GM23338 (cell line): ENCODE measurements at places on chromosomes 12 and 14.

DNA sequence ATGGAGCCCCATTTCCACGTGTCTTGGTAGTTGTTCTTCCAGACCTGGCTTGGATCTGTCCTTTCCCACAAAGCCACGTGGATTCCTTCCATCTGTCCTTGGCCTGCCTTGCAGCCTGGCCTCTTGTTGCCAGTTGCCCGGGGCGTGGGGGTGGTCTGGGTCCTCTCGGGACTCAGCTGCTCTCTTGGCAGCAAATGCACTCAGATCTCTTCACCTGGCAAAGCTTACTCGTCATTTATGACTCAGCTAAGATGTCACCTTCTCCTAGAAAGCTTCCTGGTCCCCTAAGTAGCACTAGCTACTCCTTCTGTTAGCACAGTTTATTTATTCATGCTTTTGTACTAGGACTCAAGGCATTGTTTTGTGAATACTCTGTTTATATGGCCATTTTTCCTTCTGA lies 13.6 kb downstream of the PLEKHG3 start:
- H3K27ac ChIP-seq: no peak overlapping the region
- H3K4me3 ChIP-seq: peak overlapping the region; percentile 52
- H3K36me3 ChIP-seq: peaks cover 14% of the 10 kb centered on the region
- DNase-seq: no peak
- H3K27me3 ChIP-seq: peaks cover 11% of the 10 kb centered on the region; the same call in 1 of the 2 replicates
- H3K4me1 ChIP-seq: peaks cover 85% of the 10 kb centered on the region

DNA sequence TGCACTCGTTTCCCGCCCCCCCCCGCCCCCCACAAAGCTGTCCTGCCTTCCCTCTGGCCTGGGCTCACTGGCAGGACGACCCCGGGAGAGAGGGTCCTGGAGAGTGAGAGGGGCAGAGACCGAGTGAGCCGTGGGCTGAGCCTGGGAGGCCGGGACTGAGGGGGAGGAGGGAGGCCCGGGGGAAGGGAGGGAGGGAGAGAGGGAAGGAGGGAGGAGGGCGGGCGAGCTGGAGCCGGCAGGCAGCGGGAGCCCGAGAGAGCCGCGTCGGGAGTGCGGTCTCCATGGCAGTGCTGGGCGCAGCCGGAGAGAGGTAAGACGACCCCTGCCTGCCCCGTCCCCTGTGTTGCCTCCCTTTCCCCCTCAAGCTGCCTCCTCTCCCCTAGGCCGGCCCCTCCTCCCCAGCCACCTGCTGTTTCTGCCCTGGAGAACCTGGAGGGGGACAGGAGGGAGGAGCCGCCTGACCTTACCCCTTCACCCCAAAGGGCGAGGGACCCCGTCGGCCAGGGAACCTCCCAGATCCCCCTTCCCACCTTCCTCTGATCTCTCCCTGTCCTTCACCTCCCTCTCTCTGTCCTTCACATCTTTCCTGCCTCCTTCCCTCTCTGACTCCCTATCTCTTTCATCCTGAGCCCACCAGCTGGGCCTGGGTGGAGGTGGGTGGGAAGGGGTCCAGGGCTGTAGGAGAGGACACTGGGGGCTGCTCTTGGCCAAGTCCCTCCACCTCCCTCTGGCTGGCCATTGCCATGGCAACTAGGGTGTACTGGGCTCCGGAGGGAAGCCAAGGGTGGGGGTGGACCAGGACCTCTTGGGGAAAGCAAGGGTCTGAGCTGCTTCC lies at the start of gene GPR162:
GPR162 (plus strand) TSS at position 231 of the 835 bp plus-strand sequence. CDS start 2,078 bp downstream, outside the sequence.
- peaks cover 53% of the 10 kb centered on the region for H3K4me1 ChIP-seq
- peaks cover 55% of the 10 kb centered on the region for H3K27me3 ChIP-seq
- peak within 1 kb of the TSS; percentile 76 for H3K4me3 ChIP-seq
- peak; percentile 93 for DNase-seq

- H3K27me3 ChIP-seq: no peaks in the 10 kb centered on the region
- no peak for DNase-seq
- peaks cover 4% of the 10 kb centered on the region for H3K4me1 ChIP-seq
- no peaks in the 10 kb centered on the region for H3K36me3 ChIP-seq
Observed at GRCh38 chr12:3661028-3661427, 91.9 kb downstream of the CRACR2A start.

- H3K27me3 ChIP-seq: no peaks in the 10 kb centered on the region
- peaks cover 14% of the 10 kb centered on the region for H3K4me1 ChIP-seq
- H3K4me3 ChIP-seq: no peak overlapping the region
- no peak overlapping the region for H3K27ac ChIP-seq
- no peaks in the 10 kb centered on the region for H3K36me3 ChIP-seq
Observed at GRCh38 chr12:89370421-89370831, 18.1 kb upstream of the DUSP6 start.

DNA sequence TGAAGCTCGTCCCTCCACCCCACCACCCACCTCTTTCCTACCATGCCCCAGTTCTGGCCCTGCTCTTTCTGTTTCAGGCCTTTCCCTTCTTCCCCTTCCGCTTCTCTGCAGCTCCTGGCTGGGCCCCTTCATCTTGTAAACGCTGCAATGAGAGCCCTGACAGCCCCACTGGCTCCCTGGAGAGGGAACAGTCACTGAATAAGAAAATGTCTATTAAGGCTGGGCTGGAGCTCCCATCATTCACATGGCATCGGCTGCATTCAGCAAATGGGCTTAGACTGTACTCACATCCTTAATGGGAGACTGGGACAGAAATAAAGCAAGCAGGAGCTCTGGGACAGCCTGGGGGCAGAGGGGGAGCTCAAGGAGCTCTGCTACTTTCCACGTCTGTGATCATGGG lies 45.2 kb upstream of the TUNAR start:
- H3K36me3 ChIP-seq: no peaks in the 10 kb centered on the region
- H3K27me3 ChIP-seq: no peaks in the 10 kb centered on the region
- H3K4me1 ChIP-seq: peaks cover 12% of the 10 kb centered on the region; the same call in 1 of the 2 replicates
- no peak for DNase-seq
- H3K27ac ChIP-seq: no peak overlapping the region

DNA sequence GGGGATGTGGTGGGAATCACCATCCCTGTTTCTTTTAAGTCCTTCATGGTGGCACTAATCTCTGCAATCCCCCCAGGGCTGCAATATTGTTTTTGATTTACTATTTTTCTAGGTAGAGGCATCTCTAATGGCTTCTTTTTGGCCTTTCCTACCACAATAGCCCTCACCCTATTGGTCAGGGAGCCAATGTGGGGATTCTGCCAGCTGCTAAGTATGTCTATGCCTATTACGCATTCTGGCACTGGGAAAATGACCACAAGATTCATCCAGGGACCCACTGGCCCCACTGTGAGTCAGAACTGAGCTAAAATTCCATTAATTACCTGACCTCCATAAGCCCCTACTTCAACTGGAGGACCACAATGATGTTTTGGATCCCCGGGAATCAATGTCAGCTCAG lies 15.9 kb upstream of the GLIPR1L2 start:
- DNase-seq: no peak
- no peaks in the 10 kb centered on the region for H3K36me3 ChIP-seq
- H3K27ac ChIP-seq: no peak overlapping the region
- no peak overlapping the region for H3K4me3 ChIP-seq

DNA sequence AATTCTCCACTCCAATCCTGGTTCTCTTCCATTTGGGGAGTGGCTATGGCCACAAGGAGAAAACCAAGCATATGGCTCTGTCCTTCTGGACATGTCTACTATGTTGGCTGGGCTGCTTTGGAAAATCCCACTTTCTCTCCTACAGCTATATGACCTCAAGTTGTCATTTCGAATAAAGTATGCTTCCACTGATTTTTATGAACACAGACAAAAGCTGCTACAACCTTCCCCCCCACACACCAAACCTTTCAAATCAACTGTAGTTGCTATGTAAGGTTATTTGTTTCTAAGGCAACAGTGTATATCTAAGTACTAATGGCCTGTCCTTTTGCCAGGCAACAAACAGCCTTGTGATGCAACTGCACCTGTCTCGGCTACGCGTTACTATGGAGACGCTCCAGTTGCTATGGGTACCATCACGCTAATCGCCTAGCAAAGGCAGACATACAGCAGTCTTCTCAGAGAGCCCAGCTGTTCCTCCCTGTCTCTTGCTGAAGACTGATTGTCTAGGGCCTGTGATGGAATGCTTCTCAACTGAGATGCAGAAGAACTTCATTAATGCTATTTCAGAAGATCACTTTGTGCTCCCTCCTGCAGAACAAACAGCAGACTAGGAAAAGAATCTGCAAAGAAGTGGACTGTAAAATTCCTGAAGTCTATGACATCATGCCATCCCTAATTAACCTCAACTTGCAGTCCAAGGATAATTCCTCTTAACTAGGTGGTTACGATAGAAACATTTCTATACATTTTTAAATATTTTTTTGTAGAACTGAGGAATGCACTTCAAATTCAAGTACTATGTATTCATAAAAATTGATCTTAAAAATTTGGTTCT lies 67.6 kb downstream of the FOXN3 start:
- no peak overlapping the region for H3K4me3 ChIP-seq
- H3K27ac ChIP-seq: peak overlapping the region; percentile 93
- H3K27me3 ChIP-seq: no peaks in the 10 kb centered on the region
- peaks cover 64% of the 10 kb centered on the region for H3K4me1 ChIP-seq

DNA sequence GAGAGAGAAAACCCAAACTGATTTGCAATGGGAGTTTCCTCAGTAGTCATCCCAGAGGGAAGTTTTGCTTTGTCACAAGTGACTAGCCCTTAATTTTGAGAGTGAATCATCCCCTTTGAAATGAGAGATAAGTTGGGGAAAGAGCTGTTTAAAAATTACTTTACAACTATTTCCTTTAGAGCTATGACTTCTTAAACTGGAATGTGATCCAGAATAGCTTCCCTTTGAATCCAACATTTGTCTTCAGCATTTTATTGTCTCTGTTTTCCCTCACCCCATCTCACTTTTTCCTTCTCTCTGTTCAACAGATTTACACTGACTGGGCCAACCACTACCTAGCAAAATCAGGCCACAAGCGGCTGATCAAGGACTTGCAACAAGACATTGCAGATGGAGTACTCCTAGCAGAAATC lies 109.3 kb downstream of the NAV3 start:
- DNase-seq: no peak
- no peaks in the 10 kb centered on the region for H3K4me1 ChIP-seq
- H3K36me3 ChIP-seq: no peaks in the 10 kb centered on the region
- no peak overlapping the region for H3K4me3 ChIP-seq
- no peak overlapping the region for H3K27ac ChIP-seq

DNA sequence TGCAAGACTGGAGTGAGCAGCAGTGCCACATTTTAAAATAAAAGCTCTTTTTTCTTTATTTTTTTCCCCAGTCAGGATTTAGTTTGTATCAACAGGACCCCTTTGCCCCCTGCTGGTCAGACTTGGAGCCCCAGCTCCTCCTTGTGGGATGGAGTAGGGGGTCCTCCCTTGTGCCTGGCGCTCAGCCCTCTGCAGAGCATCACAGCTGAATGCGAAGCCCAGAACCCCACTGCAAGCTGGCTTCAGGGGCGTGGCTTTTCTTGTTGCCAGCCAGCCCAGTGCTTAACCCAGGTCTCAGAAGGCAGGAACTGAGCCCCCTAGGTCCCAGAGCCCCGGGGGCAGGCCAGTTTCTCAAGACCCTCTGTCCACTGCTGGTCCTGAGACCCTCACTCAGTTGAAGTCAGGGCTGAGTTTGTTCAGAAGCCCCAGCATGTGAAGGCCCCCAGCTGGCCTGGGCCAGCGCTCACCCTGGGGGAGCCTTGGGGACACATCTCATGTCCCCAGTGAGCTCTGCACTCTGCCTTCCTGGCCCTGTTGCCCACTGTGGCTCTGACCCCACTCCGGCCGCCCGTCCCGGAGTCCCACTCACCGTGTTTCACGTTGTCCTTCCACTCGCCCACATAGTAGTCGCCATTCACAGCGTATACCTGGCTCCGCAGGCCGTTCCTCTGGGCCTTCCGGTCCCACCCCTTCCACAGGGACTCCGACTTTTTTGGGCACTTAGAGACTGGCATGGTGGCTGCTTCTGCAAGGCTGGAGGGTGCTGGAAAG lies 519 bp downstream of the MORN3 start:
- no peak overlapping the region for H3K4me3 ChIP-seq
- H3K27me3 ChIP-seq: no peaks in the 10 kb centered on the region
- peak overlapping the region; percentile 52; the same call in 1 of the 2 replicates for H3K27ac ChIP-seq
- peak; percentile 92 for DNase-seq
- H3K36me3 ChIP-seq: no peaks in the 10 kb centered on the region

DNA sequence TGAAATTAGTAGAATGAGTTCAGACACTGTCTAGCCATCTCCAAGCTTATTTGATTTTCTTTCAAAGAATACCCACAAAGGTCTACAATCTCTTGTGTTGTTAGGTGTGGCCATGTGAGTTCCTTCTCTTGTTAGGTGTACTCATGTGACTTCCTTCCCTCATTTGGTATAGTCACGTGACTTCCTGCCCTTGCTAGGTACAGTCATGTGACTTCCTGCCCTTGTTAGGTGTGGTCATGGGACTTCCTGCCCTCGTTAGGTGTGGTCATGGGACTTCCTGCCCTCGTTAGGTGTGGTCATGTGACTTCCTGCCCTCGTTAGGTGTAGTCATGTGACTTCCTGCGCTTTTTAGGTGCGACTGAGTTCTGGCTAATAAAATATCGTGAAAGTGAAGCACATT lies 179.6 kb downstream of the TMX1 start:
- no peaks in the 10 kb centered on the region for H3K27me3 ChIP-seq
- no peak overlapping the region for H3K4me3 ChIP-seq
- H3K36me3 ChIP-seq: peaks cover 4% of the 10 kb centered on the region; the same call in 1 of the 2 replicates
- DNase-seq: no peak
- no peaks in the 10 kb centered on the region for H3K4me1 ChIP-seq

DNA sequence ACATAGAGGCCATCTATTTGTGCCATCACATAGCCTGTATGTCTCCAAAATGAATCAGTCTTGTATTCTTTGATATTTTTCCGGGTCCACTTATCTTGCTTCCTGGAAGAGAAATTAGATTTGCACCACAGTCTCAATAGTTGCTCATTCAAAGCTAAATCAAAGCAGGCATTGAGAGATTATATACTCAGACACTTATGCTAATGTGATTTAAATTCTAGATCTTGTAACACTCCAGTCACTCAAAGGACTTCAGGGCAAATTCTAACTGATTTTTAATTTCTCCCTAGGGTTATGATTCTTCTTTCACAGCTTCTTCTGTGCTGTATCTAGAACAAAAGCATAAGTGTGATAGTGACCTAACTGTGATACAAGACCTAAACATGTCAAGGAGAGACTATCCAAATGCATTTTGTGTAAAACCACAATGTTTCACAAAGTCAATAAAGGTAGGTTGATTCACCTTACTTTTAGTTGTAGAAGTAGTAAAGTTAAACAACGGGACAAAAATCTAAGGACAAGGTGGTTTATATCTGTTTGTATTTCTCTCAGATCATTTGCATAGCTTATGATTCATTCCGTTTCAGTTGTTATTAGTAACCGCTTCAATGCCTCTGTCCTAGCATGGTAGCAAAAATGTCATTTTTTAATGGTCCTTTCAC lies 26.8 kb downstream of the PLBD1 start:
- no peak overlapping the region for H3K27ac ChIP-seq
- no peaks in the 10 kb centered on the region for H3K27me3 ChIP-seq
- no peak for DNase-seq
- H3K4me1 ChIP-seq: no peaks in the 10 kb centered on the region
- H3K4me3 ChIP-seq: no peak overlapping the region

- no peak overlapping the region for H3K4me3 ChIP-seq
- H3K27ac ChIP-seq: no peak overlapping the region
- H3K4me1 ChIP-seq: no peaks in the 10 kb centered on the region
- DNase-seq: peak; percentile 54
Observed at GRCh38 chr12:44497044-44497443, 379.1 kb downstream of the NELL2 start.

- H3K27ac ChIP-seq: no peak overlapping the region
- no peaks in the 10 kb centered on the region for H3K4me1 ChIP-seq
- DNase-seq: no peak
- H3K4me3 ChIP-seq: no peak overlapping the region
- H3K36me3 ChIP-seq: no peaks in the 10 kb centered on the region
Observed at GRCh38 chr14:29536886-29537511, 390.6 kb downstream of the PRKD1 start.

GRCh38 chr12:32698285-32698684 lies 19.2 kb downstream of the DNM1L start:
- no peak overlapping the region for H3K4me3 ChIP-seq
- no peaks in the 10 kb centered on the region; the same call in 1 of the 2 replicates for H3K4me1 ChIP-seq
- no peak overlapping the region for H3K27ac ChIP-seq
- no peaks in the 10 kb centered on the region for H3K27me3 ChIP-seq
- no peaks in the 10 kb centered on the region for H3K36me3 ChIP-seq
- DNase-seq: peak; percentile 41
